ENCODE measurements at places on chromosomes 13 and 19.
A peak's percentile ranks its signal among the peaks of the same experiment; 100 is the strongest.

DNA sequence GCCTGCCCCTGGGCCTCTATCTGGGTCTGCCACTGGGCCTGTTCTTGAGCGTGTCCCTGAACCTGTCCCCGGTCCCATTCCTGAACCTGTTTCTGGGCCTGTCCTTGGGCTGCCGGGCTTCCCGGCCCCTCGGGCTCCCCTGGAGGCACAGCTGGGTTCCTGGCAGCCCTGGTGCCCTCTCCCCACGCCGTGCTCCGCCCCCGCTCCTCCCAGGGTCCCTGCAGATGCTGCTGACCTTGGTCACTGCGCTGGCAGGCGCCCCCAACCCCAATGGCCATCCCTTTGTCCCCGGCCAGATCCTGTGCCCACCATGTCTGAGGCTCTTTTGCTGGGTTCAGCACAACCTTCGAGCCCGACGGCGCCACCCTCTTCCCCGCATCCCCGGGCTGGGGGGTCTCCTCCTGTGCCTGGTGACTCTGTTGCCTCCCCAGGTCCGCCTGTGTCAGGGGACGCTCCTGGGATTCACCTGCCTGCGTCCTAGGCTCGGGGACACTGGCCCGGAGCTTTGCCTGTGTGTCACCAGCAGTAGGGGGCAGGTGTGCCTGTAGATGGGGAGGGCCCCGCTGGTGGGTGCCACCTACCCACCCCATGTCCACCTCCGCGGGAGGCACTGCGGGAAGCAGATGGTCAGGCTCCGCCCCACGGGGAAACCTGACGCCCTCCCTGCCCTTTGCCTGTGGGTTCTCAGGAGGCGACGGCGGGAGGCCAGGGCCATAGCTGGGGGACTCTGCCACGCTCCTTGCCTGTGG, 41.0 kb upstream of the GRTP1 start:
- no peak for DNase-seq

- no peak for DNase-seq
Measured at GRCh38 chr13:75271846-75272245, 210.1 kb downstream of the TBC1D4 start.

DNA sequence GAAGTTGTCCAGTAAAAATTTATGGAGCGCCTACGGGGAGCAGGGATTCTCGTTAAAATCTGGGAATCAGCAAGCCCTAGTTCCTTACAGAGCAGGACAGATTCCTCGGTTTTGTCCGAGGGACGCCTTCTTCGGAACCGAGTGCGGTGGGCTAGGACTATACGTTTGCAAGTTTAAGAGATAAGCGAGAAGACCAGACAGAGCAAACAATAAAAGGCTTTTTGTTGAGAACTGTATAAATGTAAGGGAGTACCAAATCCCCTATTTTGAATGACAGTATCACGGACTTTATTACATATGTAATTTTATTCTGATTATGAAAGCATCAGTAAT, 971 bp upstream of the ANKRD10 start:
- DNase-seq: no peak

DNA sequence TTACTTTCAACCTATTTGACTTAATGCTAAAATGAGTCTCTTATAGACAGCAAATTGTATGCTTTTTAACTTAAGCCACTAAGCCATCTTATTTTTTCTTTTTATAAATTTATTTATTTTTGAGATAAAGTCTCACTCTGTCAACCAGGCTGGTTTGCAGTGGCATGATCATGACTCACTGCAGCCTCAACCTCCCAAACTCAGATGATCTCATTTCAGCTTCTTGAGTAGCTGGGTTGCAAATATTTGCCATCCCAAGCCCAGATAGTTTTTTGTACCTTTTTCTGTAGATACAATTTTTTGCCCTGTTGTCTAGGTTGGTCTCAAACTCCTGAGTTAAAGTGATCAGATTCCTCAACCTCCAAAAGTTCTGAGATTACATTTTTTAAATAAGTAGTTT, 27.1 kb downstream of the ZNF714 start:
- DNase-seq: no peak

GRCh38 chr13:112697756-112698655, 8.2 kb downstream of the ATP11A start:
- DNase-seq: peak; percentile 52

DNA sequence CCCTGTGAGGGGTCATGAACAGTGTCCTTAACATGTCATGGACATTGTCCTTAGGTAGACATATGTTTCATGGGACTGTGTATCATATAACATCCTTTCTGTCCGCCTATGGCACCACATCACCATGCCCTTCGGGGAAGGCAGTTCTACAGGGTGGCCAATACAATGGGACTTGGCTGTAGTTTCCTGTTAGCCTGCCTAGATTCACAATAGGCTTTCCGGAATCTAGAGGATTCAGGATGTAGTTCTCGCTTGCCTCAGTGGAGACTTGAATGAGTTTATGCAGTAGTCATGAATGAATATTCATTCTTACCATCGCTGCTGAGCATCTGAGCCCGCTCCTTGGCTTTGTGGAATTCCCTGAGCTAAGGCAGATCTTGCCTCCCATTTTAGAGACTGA, 100.5 kb downstream of the DNAJC15 start:
- DNase-seq: no peak

GRCh38 chr13:69495096-69495495, 612.5 kb upstream of the ATXN8OS start:
- no peak for DNase-seq

DNA sequence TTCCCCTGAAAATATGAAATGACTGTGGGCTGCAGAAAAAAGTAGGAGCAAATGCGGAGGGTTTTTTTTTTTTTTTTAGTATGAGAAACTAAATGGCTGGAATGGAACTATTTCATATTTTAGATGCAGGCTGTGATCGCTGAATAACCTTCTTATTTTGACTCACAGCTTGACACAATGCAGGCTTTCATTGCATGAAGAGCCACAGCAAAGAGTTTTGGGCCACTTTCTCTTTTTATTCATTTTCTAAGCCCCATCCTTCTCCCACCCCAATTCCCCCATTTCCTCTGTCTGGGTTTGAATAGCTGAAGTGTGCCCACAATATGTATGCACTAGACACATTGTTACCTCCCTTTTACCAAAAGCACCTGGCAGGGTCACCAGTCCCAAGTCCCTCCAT, 125.9 kb downstream of the COG6 start:
- no peak for DNase-seq

DNA sequence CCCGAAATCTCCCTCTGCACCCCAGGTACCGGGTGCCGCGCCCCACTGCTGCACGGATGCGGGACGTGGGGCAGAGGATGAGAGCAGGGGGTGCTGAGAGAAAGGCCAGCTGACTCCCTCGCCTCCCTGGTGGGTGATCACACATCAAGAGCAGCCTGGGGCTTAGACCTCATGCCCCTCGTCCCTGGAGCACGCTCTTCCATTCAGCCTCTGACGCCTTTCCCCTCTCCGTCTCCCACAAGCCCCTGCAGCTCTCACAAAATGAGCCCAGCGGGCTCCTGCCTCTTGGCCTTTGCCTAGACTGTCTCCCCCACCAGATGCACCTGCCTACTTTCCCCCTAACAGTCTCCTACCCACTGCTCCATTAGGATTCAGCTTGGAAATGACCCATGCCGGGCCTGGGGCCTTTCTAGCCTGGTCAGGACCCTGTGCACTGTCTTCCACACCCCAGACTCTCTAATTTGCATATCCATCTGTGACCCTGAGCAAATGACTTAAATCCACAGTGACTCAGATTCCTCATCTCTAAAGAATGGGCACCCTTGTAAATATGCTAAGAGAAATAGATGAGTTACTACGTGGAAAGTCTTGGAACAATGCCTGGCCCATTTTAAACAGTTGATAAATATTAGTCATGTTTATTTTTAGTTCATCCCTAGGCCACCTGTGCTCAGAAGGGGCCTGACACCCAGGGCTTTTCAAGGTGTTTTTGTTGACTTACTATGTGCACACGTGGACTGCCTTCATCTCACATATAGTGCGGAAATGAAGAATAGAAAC, 582 bp upstream of the PTPRH start:
- no peak for DNase-seq

- DNase-seq: no peak
Measured at GRCh38 chr19:45172173-45172572, 5.9 kb downstream of the TRAPPC6A start.

DNA sequence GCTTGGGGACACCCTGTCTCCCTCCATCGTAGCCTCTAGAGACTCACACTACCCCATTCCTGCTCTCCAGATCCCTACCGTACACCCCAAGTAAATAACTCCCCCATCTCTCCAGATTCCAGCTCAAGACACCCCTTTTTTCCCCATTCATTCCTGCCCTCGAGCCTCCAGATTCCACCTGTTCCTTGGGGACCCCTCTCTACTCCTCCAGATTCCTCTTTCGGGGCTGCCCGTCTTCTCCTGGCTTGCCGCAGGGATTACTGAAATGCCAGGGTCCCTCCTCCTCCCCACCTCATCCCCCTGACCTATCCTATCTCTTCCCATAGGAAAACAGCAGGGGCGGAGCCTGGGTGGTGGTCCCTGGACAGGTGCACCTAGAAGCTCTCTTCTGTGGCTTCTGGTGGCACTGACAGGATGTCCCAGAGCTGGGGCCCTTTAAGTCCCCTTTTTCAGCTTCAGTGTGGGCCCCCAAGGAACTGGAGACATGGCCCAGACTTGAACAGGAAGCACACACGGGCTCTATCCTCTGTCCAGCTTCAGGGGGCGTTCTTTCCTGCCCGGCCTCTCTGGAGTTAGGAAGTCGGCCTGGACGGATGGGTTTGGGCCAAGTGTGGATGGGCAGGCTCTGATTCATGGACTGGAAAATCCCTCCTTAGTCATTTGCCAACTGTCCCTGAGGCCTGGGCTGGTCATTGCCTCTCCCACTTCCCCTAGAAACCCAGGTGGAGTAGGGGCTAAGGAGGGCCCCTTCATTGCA, 1.2 kb downstream of the ZSWIM4 start:
- peak; percentile 95 for DNase-seq

GRCh38 chr13:33169273-33169980, 116.1 kb downstream of the STARD13 start:
- no peak for DNase-seq

DNA sequence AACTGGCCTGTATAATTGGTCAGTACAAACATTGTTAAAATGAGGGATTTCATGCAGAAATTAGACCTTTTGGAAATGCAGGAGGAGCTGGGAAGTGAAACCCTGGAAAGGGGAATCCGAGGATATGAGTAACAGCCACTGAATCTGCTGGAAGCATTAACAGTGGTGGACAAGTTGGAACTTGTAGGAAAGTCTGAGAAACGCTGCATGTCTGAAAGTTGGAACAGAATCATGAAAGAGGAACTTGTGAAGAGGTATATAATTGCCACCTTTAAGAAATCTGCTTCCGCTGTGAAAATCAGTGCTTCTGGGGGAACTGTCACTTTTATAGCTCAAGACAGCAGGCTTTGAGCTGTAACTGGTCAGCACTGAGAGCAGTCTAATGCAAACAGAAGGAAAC, 716.5 kb upstream of the PRR20A start:
- no peak for DNase-seq

DNA sequence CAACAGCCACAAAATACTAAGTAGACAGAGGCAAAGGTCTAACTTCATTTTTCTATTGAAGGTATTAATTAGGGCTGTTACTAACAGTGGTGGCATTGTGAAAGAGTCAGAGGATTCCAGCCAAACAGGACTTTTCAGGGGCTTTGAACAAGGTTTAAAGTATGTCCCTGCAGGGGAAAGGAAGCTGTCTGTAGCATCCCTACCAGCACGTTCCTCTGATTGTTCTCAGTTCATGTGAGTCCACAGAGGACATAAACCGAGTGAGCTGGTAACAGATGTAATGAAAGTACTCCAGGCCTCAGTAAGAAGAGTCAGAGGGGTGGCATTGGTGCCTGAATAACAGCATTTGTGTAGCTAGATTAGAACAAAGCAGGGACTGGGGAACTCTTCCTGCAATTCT, 15.3 kb upstream of the SPATA13 start:
- no peak for DNase-seq

- DNase-seq: no peak
Measured at GRCh38 chr19:32342695-32343094, 2.7 kb upstream of the ZNF507 start.

GRCh38 chr19:12695514-12695913, 917 bp downstream of the FBXW9 start:
- no peak for DNase-seq

GRCh38 chr13:78078168-78078567, 159.5 kb upstream of the EDNRB start:
- DNase-seq: no peak

DNA sequence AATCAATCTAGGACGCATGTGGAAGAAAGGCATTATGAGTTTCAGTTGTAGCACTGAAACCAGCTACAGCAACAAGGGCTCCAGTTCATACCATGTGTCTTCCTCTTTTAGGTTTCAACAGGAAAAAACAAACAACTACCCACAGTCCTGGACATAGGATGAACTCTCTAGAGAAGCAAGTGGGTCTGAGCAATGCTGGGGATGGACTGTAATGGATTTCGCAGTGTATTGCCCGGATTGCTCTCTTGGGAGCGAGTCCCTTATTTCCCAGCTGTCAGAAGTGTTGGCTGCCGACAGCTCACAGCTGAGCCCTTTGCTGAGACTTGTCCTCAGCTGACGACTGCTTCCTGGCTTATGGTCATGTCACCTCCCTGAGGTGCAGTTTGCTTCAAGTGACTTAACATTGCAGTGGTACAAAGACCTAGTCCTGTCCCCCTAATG, 12.1 kb upstream of the MYCBP2 start:
- DNase-seq: no peak

- no peak for DNase-seq
Measured at GRCh38 chr19:48715681-48716171, 3.8 kb downstream of the MAMSTR start.

GRCh38 chr13:113493315-113493951, 2.9 kb upstream of the DCUN1D2 start:
- no peak for DNase-seq

DNA sequence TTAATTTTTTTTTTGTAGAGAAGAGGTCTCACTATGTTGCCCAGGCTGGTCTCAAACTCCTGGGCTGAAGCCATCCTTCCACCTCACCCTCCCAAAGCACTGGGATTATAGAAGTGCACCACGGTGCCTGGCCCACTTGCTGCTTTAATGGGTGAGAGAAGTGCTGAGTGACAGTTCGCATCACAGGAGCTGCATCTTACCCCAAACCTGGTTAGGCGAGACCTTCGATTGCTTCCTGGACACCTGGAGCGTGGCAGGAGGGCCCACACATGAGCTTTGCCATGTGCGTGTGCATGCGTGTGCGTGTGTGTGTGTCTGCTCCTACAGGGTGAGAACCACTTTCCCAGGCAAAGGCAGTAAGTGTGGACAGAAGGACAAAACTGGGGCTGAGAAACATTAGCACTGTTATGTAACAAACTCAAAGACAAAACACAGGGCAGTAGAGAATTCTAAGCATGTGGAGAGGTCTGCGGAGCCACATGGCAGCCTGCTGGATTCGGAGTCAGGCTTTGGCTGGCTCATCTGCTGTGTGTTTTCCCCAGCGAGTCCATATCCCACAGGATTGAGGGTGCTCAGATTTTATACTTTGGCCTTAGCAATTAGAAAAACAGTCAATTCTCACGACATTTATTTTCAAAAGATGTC, 11.7 kb upstream of the MTIF3 start:
- no peak for DNase-seq

DNA sequence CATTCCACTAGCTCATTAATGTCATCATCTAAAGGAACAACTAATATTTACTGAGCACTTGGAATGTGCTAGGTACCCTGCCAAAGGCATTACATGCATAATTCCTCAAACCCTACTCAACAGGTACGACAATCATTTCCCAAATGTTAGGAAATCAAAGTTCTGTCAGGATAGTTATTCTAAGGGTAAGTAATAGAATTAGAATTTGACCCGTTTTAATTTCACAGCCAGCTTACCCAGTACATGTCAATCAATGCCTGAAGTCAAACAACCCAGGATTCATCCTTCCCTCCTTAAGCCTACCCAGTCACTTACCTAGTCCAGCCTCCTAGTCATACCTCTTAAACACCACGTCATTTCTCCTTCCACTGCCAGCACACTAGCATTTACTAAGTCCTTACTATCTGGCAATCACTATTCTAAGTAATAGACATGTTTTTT, 2.4 kb downstream of the LNX2 start:
- no peak for DNase-seq

Data from ascending aorta (tissue), 2 donors.